AG10803 (cell line): ENCODE measurements at places on chromosomes 6 and 20.
A peak's percentile ranks its signal among the peaks of the same experiment; 100 is the strongest.

GRCh38 chr20:1627200-1627550 is 7.4 kb upstream of the SIRPB1 start:
- no peak for DNase-seq

GRCh38 chr6:152068622-152069261 is 261.3 kb downstream of the ESR1 start:
- DNase-seq: no peak

DNA sequence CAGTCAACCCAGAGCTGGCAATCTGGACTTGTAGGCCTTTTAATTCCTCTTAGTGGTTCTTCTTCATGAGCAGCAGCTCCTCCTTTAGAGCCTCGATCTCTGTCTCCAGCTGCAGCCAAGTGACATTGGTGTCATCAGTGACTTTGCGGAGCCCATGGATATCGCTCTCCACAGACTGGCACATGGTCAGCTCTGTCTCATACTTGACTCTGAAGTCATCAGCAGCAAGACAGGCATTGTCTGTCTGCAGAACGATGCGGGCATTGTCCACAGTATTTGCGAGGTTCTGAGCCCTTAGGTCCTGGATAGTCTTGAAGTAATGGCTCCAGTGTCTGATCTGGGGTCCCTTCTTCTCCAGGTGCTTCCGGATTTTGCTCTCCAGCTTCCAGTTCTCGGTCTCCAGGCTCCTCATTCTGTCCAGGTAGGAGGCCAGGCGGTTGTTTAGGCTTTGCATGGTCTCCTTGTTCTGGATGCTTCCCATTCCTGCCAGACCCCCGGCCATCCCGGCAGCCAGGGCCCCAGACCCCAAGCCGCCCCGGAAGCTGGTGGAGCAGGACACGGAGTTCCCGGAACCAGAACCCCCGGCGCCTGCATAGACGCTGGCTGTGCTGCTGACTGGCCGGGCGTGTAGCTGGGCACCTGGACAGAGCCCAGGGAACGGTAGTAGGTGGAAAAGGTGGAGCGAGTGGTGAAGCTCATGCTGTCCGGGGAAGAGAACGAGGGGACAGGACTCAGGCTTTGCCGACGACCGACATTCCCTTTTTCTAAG is 15.1 kb downstream of the RFPL4B start:
- no peak for DNase-seq

DNA sequence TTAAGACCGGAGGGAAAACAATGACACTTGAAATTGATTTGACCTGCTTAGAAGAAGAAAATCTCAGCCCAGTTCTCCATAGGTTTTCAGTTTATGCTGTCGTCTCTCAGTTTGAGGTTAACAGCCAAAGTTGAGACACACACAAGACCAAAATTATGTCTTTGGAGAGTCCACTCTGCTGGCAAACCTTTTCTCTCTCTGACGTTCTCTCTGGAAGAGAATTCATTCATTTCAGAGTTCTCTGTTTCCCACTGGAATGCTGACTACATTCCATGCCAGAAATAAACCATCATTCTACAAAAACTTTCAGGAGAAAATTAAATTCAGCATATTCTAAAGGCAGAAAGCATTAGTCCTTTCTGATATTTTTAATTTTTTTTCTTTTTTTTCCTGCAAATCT is 155.2 kb downstream of the TFAP2A start:
- peak; percentile 8 for DNase-seq

DNA sequence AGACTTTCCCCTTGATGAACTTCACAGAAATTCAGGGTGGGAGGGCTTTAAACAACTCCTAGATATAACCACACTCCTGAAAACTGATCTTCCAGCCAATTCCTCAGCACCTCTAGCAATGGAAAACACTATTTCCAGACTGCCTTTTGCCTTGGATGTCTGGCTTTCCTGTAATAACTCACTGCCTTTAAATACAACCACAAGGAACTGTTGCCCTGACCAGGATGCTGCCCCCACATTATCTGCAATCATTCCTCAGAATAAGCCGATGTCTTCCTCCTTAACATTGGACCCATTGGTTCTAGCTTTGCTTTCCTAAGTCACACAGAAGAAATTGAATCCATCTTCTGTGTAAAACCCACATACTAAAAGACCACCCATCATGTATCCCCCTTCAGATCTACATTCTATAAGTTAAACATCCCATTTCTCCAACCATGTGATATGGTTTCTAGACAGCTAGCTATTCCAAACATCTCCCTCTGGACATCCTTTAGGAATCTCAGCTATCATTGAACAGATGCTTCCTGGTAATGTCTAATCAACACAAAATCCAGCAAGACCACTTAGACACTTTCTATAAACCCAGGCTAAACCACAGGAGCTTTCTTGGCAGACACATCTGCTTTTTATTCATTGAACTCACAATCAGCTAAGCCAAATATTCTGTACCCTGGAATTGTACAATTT is 95.9 kb upstream of the KCNQ5 start:
- peak; percentile 69 for DNase-seq

- no peak for DNase-seq
Measured at GRCh38 chr6:166423781-166424180, 41.0 kb upstream of the MPC1 start.

GRCh38 chr6:45521226-45521625 is 143.5 kb upstream of the SUPT3H start:
- no peak for DNase-seq

DNA sequence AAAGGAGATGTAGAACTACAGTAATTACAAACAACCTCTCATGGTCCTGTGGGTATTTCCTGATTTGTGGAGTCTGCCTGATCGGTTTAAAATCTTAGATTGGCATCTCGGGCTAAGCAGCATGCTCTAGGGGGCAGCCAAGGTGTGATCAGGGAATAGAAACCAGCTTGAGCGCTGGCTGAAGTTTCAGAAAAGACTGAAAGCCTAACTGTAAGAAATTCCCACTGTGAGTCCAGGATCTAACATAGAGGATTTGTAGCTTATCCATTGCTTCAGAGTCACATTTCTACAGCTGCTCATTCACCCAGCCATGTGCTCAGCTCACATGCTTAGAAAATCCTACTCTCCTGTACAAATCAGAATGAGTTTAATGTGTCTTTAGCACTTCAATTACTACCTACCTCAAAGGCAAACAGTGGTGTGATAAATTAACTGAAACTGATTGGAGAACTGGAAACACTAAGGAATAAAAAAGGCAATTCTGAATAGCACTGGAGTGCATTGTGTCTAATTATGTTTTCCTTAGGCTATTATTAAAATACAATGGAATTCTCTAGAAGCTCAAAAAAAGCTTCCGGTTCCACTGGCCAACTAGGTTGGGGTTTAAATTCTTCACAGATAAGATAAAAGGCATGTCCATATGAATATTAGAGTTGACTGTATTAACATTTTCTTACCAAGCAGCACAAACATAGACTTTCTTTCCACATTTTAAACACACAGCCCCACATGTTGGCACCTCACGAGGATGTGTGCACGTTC is 73.8 kb upstream of the MPC1 start:
- no peak for DNase-seq

- DNase-seq: no peak
Measured at GRCh38 chr6:7832904-7833750, 77.5 kb downstream of the TXNDC5 start.

- DNase-seq: peak; percentile 6
Measured at GRCh38 chr20:11958855-11959254, 41.2 kb downstream of the BTBD3 start.

DNA sequence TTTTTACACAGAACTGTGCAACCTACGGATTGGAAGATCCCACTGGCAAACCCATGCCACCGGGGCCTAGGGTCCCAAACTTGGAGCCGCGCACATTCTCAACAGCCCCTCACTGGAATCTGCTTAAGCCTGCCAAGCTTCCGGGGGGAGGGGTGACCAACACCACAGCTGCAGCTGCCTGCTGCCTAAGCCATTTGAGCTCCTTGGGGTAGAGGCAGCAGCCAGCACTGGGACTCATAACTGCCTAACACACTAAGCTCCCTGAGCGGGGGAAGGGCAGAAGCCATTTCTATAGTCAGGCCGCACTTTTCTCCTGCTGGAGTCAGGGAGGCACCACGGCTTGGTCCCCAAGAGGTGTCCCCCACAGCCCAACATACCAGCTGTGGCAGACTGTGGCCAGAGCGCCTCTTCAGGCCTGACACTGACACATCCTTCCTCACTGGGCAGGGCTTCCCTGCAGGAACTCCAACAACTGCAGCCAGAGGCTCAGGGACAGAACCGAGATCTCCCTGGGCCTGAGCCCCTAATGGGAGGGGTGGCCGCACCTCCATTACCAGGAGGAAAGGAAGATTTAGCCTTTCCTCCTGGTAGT is 270.3 kb upstream of the ECI2 start:
- DNase-seq: no peak

DNA sequence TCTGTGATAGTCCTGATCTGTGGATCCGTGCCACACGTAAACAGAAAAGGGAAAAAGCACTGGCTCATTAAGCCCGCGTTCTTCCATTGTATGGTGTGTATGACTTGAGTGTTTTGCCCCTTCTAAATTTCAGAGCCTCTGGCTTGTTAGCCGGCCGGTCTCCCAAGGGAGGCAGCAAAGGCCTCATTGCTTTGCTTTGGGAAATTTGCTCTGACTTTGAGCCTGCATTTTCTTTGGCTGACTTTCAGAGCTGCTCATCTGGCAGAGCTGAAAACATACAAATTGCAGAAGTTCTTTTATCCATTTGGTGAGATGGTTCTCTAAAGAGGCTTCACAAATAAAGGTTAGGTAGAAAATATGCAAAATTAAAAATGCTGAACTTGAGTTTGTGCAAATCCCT is 123.0 kb downstream of the UTRN start:
- DNase-seq: peak; percentile 53

DNA sequence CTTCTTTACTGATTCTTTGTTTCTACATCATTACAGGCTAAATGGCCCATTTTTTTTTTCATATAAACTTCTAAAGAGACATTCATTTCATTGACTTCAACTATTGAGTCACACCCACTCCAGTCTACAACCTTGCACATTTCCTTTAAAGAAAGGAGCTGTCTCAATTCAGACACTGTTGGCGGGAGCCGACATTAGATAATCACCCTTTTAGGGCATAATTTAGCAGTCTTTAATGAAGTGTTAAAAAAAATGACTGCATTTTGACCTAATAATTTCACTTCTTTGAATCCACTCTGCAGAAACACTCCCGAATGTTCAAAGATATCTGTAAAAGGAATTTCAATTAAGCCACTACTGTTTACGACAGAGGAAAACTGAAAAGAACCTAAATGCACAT is 1.5 kb downstream of the EPM2A start:
- no peak for DNase-seq

DNA sequence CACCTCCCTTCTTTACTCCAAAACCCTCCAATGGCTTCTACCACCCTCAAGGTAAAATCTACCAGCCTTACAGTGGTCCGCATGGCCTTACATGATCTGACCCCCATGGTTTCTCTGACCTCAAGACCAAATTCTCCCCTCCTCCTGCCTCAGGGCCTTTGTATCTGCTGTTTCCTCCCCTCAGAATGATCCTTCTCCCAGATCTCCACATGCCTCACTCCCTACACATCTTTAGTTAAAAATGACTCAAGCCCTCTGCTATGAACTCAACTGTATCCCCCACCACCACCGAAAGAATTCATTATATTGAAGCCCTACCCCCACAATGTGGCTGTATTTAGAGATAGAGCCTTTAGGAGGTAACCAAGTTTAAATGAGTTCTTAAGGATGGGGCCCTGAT is 4.1 kb downstream of the SLC23A2 start:
- no peak for DNase-seq

GRCh38 chr20:5168651-5169396 is 42.0 kb downstream of the CDS2 start:
- DNase-seq: no peak

DNA sequence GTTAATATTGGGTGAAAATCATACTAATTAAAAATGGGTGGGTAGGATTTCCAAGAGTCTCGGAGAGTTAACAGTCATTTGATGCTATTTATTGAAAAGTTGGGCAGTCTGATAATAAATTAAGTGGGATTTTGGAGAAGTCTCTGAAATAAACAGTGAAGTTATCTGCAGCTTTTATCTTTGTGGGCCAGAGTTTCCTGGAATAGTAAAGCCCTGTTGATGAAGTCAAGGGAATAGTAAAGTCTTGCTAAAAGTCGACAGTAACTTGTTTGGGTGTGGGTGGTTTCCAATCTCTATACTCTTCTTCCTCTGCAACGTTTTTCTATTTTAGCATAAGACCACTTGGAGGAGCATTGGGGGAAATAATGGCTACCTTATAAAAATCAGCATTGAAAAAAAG is 493.6 kb downstream of the EPM2A start:
- no peak for DNase-seq

DNA sequence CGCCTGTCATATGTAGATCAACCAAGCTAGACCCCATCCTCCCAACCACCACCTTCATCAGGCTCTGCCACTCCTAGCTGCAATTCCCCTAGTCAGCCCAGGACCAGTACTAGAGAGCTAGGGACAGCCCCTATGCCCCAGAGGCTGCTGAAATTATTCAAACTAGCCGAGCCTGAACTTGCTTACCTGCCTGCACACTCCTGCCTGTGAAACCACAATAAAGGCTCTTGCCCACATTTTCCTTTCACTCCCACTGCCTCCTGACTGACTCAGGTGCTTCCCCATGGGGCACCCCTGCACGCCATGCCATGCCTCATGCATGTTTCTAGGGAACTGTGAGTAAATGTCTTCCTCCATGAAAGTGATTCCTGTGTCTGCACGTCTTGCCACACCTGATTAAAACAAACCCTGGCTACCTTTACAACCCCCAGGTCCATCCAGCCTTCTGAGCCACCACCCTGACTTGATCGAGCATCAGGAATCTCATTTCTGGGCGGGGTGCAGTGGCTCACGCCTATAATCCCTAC is 66.5 kb upstream of the IER3 start:
- DNase-seq: no peak

DNA sequence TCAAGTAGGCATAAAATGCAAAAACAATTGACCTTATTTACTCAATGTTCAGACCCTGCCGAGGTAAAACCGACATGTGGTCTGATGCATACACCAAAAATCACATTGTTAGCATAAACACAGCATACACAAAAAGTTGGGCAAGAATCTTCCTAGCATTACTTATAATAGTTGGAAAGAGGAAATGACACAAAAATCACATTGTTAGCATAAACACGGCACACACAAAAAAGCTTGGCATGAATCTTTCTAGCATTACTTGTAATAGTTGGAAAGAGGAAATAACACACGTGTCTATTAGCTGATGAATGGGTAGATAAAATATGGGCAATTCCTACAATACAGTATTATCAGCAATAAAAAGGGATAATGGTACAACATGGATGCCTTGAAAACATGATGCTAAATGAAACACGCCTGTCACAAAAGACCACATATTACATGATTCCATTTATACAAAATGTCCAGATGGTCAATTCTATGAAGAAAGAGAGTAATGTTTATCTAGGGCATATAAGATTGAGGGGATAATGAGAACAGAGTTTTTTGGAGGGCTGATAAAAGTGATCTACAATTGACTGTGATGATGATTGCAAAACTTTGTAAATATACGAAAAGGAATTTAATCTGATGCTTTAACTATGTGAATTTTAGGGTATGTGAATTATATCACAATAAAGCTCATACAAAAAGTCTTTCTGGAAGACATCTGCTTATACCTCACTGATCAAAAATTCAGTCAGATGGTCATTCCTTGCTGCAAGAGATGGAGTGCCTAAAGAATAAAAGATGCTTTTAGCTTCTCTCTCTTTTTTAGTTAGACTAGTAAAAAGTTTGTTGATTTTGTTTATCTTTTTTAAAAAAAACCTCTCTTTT is 1019.5 kb upstream of the CITED2 start:
- peak; percentile 69 for DNase-seq
